ENCODE measurements at places on chromosomes 16 and 17. TPM values are rescaled to one million over a fixed set of nuclear protein-coding genes. Genes with fewer than 3 reads are reported as not detected.

The TP53TG3F gene
- not detected for total RNA-seq

The TMEM219 gene
- total RNA-seq: 74.1 TPM

The SMIM5 gene
- total RNA-seq: 0.15 TPM

The KRT36 gene
- total RNA-seq: not detected

The CMTM2 gene
- 0.36 TPM for total RNA-seq

The SBK1 gene
- total RNA-seq: 9.3 TPM

The ITGB3 gene
- 0.60 TPM for total RNA-seq

The PRSS22 gene
- total RNA-seq: not detected

The EVPLL gene
- total RNA-seq: not detected
